Calu3 (cell line): ENCODE measurements at places on chromosomes 7 and 10. TPM values are rescaled to one million over a fixed set of nuclear protein-coding genes. Genes with fewer than 3 reads are reported as not detected.

GRCh38 chr10:96606216-96606615 lies 19.4 kb upstream of the TM9SF3 start:
- H3K27ac ChIP-seq: no peak overlapping the region
- no peaks in the 10 kb centered on the region for H3K27me3 ChIP-seq
- H3K36me3 ChIP-seq: peaks cover 40% of the 10 kb centered on the region
- H3K4me3 ChIP-seq: no peak overlapping the region
- no peaks in the 10 kb centered on the region for H3K4me1 ChIP-seq
- DNase-seq: no peak

DNA sequence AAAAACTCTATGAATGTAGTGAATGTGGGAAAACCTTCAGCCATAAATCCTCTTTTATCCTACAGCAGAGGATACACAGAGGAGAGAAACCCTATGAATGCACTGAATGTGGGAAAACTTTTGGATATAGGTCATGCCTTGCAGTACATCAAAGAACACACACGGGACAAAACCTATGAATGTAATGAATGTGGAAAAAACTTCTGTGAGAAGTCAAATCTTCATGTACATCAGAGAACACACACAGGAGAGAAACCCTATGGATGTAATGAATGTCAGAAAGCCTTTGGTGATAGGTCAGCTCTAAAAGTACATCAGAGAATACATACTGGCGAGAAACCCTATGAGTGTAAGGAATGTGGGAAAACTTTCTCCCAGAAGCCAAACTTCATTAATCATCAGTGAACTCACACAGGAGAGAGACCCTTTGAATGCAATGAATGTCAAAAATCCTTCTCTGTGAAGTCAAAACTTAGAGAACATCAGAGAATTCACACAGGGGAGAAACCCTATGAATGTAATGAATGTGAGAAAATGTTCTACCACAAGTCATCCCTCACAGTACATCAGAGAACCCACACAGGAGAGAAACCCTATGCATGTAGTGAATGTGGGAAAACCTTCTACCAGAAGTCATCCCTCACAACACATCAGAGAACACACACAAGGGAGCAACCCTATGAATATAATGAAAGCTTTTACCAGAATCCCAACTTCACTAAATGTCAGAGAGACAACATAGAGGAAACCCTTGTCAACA lies 45.6 kb downstream of the ZNF487 start:
- no peak overlapping the region for H3K4me3 ChIP-seq
- H3K36me3 ChIP-seq: no peaks in the 10 kb centered on the region
- no peaks in the 10 kb centered on the region for H3K27me3 ChIP-seq
- no peaks in the 10 kb centered on the region for H3K4me1 ChIP-seq
- DNase-seq: no peak

- H3K27me3 ChIP-seq: peaks cover 58% of the 10 kb centered on the region
- no peak overlapping the region for H3K4me3 ChIP-seq
- no peaks in the 10 kb centered on the region for H3K36me3 ChIP-seq
- no peak overlapping the region for H3K27ac ChIP-seq
- no peaks in the 10 kb centered on the region for H3K4me1 ChIP-seq
- DNase-seq: no peak
Observed at GRCh38 chr10:30645340-30645827, 15.8 kb upstream of the LYZL2 start.

- no peaks in the 10 kb centered on the region for H3K27me3 ChIP-seq
- peaks cover 6% of the 10 kb centered on the region for H3K4me1 ChIP-seq
- peak; percentile 71 for DNase-seq
Observed at GRCh38 chr7:141654551-141654950, 47.4 kb downstream of the DENND11 start.

DNA sequence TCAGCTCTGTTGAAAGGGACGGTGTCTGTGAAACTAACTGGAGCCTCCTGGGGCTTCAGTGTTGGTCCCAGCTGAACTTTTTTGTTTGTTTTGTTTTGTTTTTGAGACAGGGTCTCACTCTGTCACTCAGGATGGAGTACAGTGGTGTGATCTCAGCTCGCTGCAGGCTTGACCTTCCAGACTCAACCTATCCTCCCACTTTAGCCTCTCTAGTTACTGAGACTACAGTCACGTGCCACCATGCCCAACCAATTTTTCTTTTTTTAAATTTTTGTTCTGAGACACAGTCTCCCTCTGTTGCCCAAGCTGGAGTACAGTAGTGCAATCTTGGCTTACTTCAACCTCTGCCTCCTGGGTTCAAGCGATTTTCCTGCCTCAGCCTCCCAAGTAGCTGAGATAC lies 13.4 kb upstream of the DNAJB6 start:
- H3K4me1 ChIP-seq: no peaks in the 10 kb centered on the region
- H3K36me3 ChIP-seq: no peaks in the 10 kb centered on the region
- H3K27ac ChIP-seq: no peak overlapping the region
- no peak for DNase-seq
- H3K27me3 ChIP-seq: no peaks in the 10 kb centered on the region

DNA sequence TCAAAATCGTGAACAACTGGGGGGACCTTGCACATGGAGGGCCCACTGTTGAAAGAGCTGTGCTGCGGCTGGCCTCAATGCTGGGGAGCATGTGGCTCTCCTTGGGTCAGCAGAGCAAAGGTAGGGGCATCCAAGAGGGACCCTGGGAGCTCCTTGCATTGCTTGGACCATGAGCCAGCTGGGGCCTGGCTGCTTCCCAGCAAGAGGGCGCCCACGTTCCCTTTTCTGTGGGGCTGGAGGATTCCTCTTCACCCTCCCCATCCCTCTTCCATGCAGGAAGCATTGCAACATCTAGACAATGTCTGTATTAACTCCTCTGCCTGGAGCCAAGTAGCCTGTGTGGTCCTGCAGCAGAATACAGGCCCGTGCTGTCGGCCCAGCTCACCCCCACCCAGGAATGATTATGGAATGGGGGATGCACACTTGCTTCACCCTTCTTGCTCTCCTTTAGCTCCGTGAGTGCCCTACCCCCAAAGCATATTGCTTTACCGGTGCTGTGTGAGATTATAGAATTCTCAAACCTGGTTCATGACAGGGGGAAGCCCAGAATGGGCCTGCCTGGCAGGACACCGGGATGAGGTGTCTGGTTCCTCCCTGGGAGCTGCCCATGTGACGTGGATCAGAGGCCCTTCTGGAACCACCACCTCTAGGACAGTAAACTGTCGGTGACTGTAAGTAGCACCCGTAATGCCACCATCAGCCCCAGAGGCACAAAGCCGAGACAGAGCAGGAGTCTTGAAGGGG lies 61.9 kb downstream of the SYPL1 start:
- DNase-seq: no peak
- H3K36me3 ChIP-seq: no peaks in the 10 kb centered on the region
- no peak overlapping the region for H3K27ac ChIP-seq
- H3K27me3 ChIP-seq: peaks cover 46% of the 10 kb centered on the region
- H3K4me3 ChIP-seq: no peak overlapping the region

DNA sequence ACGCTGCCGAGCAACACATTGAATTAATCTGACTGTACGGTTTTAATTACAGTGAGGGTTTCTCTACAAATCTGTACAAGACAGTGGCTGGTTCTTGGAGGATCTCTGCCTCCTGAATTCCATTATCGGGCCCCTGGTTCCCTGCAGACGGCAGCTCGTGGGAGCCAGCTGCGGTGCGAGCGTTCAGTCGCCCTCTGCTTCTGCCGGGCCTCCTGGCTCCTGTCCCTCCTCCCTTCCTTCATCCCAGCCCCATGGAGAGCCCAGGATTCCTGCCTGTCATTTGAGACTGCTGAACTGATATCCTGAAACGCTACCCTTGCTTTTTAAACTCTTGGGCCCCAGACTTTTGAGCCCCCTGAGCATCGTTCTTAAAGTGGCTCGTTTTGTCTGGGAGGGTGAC lies 6.6 kb upstream of the DLX6 start:
- peaks cover 36% of the 10 kb centered on the region for H3K27me3 ChIP-seq
- H3K4me3 ChIP-seq: no peak overlapping the region
- H3K4me1 ChIP-seq: no peaks in the 10 kb centered on the region
- H3K27ac ChIP-seq: no peak overlapping the region
- DNase-seq: no peak

- no peak overlapping the region for H3K27ac ChIP-seq
- no peaks in the 10 kb centered on the region for H3K36me3 ChIP-seq
- H3K4me3 ChIP-seq: no peak overlapping the region
- no peaks in the 10 kb centered on the region for H3K4me1 ChIP-seq
- DNase-seq: no peak
Observed at GRCh38 chr10:49269523-49269922, 29.4 kb upstream of the C10orf71 start.

DNA sequence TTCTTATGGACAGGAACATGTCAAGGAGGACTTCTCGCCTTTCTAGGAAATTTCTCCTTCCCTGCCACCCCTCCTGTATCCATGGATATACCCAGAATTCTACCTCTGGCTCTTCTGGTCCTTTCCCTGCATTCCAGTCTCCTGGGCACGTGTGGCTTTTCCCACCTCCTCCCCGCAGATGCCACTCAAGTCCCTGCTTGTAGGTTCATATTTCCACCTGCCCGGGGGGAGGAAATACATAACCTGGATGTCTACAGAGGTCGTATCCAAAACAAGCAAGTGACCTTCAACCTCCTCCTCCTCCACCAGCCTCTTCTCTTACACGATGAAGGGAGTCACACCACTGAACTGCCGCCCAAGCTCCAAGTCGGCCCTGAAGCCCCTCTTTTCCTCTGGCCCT lies 20.7 kb downstream of the FGFR2 start:
- H3K27me3 ChIP-seq: no peaks in the 10 kb centered on the region
- H3K4me3 ChIP-seq: no peak overlapping the region
- no peak for DNase-seq
- H3K4me1 ChIP-seq: peaks cover 7% of the 10 kb centered on the region

- peaks cover 17% of the 10 kb centered on the region for H3K4me1 ChIP-seq
- no peak overlapping the region for H3K27ac ChIP-seq
- H3K4me3 ChIP-seq: no peak overlapping the region
- no peaks in the 10 kb centered on the region for H3K36me3 ChIP-seq
- DNase-seq: peak; percentile 66
- no peaks in the 10 kb centered on the region for H3K27me3 ChIP-seq
Observed at GRCh38 chr7:81469869-81470723, 299.8 kb downstream of the HGF start.

- no peak overlapping the region for H3K27ac ChIP-seq
- no peak for DNase-seq
- no peaks in the 10 kb centered on the region for H3K27me3 ChIP-seq
- H3K4me1 ChIP-seq: no peaks in the 10 kb centered on the region
- H3K36me3 ChIP-seq: peaks cover 66% of the 10 kb centered on the region
Observed at GRCh38 chr7:128770233-128770632, 5.4 kb downstream of the OPN1SW start.

- H3K27me3 ChIP-seq: no peaks in the 10 kb centered on the region
- H3K4me3 ChIP-seq: no peak overlapping the region
- H3K4me1 ChIP-seq: peaks cover under 1% of the 10 kb centered on the region
- H3K36me3 ChIP-seq: no peaks in the 10 kb centered on the region
Observed at GRCh38 chr10:30559180-30559579, 70.4 kb downstream of the LYZL2 start.

DNA sequence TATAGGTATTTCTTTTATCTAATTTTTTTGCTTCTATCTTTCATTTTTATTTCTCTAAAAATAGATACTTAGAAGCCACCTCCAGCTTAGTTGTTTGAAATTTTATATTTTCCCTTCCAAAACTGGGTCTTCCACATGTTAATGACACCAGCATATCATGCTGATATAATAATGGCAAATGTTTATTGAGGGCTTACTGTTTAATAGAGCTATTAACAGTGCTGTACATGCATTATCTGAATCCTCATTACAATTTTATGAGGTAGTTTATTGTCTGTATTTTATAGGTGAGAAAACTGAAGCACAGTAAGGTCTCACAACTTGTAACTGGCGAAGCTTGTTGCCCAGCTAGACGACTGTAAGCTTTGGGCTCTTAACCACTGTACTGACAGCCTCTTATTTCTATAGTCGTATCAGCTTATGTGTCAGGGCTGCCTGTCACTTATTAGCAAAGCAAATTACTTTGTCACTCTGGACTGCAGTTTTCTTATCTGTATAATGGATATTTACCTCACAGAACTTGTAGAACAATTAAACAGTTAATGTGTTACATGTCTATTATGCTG lies 51.2 kb downstream of the ANKIB1 start:
- H3K4me3 ChIP-seq: no peak overlapping the region
- H3K36me3 ChIP-seq: peaks cover 4% of the 10 kb centered on the region
- H3K27me3 ChIP-seq: no peaks in the 10 kb centered on the region
- no peak overlapping the region for H3K27ac ChIP-seq

The ELFN1 gene
- 0.27 TPM in 1 of 2 replicates, not detected in the other for total RNA-seq

The PTF1A gene
- not detected in 2 replicates for total RNA-seq

The CALCR gene
- not detected in 2 replicates for total RNA-seq

The CYP2E1 gene
- 1.7 and 3.5 TPM in 2 replicates for total RNA-seq

The DPYSL4 gene
- total RNA-seq: 0.17 TPM in 1 of 2 replicates, not detected in the other
